GM04504 (cell line): ENCODE measurements at places on chromosomes 2 and 18.

DNA sequence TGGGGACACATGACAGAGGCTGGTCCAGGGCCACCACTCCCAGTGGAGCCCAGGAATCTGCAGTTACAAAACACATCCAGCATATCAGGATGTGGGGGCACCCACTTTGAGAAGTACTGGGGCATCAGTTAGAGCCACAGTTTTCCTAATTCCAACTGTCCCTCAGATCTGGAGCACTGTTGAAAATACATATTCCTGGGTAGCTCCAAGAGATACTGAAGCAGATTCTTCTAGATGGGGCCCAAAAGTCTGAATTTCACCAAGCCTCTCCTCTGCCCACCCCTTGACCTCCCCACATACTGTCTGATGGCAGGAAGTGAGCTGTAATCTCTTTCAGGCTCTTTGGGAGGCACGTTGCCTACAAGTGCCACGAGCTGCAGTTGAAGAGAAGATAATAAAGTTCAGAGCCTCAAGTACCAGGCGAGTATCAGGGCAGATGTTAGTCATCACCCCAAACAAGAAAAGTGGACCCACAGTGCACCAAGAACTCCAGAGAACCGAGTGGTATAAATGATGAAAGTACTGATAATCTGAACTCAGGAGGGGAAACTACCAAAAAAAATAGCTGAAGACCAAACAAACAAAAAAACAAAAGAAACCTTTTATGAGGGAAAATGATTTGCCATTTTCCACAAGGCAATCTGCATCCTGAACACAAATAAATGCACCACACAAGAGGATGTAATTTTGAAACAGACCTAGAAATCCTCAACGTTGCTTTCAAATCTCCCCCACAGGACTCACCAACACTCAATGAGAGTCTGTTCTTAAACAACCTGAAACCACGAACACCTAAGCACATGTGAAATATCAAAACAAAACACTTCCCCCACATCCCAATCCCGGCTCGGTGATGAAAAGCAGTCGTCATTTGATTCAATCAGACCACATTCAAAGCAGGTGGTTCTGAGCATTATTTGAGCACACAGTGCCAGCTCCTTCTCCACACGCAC, 98.7 kb downstream of the TCF4 start:
- no peak for DNase-seq

DNA sequence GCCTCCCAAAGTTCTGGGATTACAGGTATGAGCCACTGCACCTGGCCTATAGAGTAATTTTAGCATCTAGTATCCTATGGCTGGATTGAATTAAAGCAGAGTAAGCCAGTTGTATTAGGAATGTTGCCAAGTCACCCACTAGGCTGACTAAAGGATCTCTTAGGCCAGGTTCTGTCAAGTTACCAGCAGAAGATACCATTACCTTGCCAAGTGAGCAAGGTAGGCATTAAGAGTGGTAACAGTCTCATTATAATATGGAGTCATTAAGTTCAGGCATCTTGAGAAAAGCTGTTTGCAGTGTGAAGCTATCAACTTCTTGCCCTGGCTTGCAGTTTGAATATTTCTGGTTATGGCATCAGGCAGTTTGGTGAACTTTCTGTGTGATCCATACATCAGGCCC, 37.0 kb upstream of the MTCL1 start:
- DNase-seq = no peak

- DNase-seq = no peak
Measured at GRCh38 chr2:146229508-146230155, 1615.2 kb upstream of the ACVR2A start.

DNA sequence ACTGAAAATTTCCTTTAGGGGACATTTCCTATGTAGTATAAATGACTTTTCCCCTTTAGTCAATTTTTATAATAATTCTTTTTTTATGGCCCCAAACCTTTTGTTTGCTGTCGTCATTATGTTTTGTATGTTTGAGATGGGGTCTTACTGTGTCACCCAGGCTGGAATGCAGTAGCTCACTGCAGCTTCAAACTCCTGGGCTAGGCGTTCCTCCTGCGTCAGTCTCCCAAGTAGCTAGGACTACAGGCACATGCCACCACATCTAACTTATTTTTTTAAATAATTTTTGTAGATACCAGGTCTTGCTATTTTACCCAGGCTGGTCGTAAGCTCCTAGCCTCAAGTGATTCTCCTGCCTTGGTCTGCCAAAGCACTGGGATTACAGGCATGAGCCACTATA, 30.8 kb upstream of the GALM start:
- no peak for DNase-seq

DNA sequence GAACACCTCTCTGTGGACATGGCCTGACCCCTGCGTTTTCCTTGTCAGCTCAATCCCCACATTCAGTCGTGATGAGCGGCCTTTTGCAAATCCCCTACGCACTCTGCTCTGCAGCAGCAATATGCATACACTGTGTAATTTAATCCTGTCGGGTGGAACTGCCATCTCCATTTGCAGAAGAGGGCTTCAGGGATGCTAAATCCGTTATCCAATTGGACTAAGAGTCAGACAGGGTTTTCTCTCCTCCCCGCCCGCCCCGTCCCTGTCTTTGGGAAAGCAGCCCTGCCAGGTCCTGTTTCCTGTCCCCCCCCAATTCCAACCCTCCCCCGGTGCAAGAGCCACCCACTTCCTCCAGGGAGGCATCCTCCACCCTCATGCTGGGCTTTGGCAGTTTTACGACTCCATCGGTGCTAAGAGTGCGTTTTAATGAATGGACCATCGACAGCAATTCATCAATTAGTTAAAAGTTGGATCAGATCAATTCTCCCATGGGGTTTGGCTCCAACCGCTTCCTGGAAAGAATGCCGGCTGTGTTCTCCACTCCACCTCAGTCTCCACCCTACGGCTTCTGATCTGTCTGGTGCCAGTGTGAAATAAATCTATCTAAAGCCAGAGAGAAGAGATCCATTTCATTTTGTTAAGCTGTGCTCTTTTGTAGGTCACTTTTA, 53.5 kb upstream of the ASAP2 start:
- no peak for DNase-seq

DNA sequence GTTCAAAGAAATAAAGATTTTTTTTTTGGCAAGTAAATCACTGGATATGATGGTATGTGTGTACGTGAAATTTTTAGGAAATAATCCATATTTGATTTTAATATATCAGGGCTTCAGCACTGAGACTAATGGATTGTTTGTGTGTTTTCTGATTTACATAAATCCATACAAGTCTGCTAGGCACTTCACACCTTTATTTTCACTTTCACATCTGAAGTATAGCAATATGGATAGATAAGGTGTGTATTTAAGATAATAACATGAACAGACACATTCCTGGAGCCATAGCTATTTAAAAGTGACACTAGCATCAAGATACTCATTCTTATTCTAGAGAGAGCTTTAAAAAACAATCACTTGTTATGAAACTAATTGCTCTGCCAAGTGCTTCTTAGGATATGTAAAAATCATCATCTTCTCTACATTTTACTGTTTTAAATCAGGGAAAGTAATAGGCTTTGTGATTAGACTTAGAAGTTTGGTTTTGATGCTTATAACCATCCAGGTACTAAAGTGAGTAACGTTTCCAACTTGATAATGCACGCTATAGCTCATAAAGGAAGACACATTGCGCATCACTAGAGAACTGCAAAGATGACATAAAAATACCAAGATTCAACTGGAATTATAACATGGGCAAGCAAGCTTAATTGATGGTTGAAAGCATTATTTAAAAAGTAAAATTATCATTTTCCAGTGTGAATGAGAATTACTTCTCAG, 208.9 kb downstream of the ZEB2 start:
- no peak for DNase-seq

- DNase-seq = no peak
Measured at GRCh38 chr2:96114546-96114902, 1.8 kb downstream of the ADRA2B start.

DNA sequence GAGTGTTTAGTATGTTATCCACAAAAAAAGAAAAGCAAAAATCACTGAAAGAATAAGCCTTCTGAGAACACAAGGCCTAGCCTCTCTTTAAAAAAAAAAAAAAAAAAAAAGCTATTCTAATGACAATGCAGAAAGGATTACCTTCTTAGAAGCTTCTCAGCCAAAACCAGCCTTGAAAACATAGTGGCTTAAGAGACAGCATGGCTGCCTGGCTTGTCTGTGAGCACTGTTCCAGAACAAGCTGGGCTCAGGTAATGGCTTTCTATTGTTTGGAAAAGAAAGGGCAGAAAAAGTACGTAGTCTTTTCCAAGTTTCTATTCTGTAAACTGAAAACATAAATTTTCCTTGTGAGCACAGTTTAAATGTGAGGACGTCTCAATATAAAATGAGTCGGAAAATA, 119.5 kb downstream of the MAP3K20 start:
- no peak for DNase-seq

DNA sequence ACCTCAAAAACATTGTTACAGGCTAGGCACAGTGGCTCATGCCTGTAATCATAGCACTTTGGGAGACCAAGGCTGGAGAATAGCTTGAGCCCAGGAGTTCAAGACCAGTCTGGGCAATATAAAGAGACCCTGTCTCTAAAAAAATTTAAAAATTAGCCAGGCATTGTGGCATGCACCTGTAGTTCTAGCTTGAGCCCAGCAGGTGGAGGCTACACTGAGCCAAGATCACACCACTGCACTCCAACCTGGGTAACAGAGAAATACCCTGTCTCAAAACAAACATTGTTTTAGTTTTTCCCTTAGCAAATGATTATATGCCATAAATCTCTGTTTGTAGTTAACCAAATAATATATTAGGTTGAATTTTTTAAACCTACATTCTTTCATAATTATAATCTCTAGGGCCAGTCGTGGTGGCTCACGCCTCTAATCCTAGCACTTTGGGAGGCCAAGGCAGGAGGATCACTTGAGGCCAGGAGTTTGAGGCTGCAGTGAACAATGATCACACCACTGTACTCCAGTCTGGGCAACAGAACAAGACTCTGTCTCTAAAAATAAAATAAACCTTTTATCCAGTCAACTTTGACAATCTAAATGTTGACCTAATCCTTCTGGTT, 13.3 kb upstream of the CYP20A1 start:
- no peak for DNase-seq
